ENCODE measurements at places on chromosomes 6 and 20. TPM values are rescaled to one million over a fixed set of nuclear protein-coding genes. Genes with fewer than 3 reads are reported as not detected.

DNA sequence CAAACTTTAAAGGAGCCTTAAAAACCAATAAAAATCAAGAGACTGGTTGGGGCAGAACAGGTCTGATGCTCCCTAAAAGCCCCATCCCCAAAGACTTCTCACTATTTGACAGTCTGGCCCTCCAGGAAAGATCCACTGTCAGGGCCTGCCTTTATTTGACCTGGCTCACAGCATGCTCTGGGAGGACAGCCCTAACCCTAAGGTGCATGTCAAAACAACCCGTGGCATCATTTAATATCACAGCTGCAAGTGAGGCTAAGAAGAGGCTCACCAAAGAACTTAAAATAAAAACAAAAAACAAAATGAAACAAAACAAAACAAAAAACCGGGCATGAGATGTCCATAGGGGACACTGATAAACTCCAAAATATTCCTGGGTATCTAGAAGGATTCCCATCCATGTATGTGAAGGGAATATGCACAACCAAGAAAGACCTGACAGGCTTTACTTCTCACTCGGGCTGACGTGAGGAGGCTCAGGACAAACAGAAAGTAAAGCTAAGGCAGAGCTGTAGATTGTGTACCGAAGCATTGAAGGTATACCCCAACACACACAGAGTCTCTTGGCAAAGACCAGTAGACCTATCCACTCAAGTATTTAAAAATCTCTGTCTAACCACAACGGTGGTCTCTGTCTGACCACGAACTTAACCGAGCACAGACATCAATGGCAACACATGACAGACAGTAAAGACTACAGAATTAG, 57.3 kb downstream of the AHI1 start:
- DNase-seq: no peak

DNA sequence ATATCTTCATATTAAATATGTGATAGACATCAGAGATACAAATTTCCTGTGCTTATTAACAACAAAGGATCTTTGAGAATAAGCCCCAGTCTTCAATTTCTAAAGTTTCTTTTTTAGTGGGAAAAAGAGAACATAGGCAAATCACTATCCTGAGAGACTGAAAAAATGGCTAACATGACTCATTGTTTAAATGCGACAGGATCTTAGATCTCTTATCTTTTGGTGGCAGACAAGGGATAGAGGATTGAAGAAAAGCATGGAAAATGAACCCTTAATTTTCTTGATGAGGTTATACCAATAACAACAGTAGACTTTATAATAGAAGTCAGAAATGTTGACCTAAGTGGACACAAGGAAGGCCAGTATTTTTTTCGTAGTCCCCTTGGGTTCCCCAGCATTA, 178.6 kb upstream of the MAP3K7 start:
- DNase-seq: no peak

DNA sequence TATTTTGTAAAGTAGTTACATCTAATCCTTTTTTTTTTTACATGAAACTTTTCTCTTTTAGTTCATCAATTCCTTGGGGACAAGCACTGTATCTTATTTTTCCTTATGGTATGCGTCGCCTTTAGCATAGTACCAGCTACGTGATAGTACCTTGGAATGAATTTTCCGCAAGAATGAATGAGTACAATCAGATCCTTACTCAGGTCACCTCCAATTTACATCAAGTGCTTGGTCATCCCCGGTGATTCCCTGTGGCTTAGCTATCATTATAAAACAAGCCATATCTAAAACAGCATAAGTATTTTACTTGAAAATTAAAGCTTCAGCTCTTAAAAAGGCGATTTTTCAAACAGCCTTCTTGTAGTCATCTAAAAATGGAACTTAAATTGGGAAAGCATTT, 680.4 kb upstream of the MAP3K7 start:
- no peak for DNase-seq

Gene STX11
- 14.4 TPM for total RNA-seq

Gene GNMT
- 1.4 TPM for total RNA-seq

Gene PRDM13
- 0.10 TPM for total RNA-seq

Gene ARMC12
- total RNA-seq: 0.52 TPM

DNA sequence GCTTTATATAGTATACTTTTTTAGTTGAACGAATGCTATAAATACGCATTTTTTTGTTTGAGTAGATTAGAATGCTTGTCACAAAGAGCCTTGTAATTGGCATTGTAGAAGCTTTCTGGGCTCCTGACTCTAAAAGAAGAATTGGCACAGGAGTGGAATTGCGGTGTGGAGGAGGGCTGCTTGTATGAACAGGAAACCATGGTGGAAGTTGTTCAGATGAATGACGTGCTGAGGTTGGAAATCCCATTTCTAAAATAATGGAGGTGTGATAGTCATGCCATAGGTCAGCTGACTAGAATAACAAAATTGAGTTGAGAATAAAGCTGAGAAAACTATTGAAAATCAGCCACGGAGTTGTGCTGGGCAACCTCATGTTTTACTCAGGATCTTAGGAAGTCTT, 174.9 kb downstream of the QKI start:
- DNase-seq: no peak

DNA sequence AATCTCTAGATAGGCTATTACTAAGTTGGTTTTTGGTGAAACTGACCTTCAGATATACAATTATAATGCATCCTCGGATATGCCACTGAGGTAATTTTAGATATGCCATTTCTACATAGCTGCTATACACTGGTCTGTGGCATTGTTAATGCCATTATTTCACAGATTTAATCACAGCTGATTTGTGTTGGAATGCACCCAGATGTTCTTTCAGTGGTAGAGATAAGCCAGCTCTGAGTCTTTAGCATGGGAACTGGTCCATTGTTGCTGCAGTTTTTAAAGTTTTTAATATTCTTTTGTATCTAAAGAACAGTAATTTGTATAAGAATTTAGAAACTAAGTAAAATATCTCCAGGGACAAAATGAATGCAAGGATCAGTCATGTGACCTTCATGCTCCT, 6.8 kb downstream of the TMX4 start:
- no peak for DNase-seq

DNA sequence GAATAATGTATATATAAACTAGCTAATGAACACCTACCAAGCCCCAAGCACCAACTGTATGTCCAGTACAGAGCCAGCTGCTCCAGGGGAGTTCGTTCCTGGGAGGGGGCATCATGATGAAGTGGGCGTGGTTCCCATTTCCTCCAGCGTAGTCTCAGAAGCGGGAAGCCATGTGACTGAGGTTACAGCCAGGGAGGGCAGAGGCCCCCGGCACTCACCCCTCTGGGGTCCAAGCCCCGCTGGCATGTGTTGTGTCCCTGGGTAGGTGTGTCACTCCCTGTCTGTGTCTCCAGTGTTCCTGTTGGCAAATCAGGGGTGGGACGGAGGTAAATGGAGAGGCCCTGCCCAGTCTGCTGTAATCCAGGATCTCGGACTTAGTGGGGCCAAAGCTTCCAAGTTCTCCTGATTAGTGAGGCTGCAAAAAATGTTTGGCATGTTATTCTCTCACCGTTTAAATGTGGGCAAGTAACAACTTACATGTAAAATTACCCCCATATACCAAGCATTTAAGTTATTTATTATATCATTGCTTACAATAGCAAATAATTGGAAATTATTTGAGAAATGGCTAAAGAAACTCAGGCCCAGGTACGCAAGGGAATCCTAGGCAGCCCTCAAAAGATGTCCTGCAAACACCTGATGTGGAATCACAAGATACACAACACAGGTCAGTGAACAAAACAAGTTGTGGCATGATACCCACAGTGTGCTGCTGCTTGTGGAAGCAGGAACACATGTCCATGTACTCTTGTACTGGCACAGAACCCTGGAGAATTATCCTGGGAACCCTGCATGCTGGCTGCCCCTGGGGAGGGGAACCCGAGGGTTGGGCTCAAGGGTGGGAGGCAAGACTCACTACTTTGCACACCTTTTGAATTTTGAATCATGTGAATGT, 22.2 kb downstream of the FAM110A start:
- no peak for DNase-seq

DNA sequence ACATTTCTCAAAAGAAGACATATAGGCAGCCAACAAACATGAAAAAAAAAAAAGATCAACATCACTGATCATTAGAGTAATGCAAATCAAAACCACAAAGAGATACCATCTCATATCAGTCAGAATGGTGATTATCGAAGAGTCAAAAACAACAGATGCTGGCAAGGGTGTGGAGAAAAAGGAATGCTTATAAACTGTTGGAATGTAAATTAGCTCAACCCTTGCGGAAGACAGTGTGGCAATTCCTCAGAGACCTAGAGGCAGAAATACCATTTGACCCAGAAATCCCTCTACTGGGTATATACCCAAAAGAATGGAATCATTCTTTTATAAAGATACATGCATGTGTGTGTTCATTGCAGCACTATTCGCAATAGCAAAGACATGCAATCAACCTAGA, 303.8 kb upstream of the THEMIS start:
- DNase-seq: no peak

Gene POPDC3
- not detected for total RNA-seq

GRCh38 chr6:27839626-27840475, 72.3 kb downstream of the OR2B2 start:
- peak; percentile 46 for DNase-seq

GRCh38 chr6:36867471-36868224, 7.0 kb downstream of the PPIL1 start:
- no peak for DNase-seq

- no peak for DNase-seq
Observed at GRCh38 chr20:4559906-4560305, 161.8 kb upstream of the PRND start.

GRCh38 chr6:2861060-2861821, 19.6 kb upstream of the SERPINB1 start:
- no peak for DNase-seq

- DNase-seq: no peak
Observed at GRCh38 chr20:53180928-53181362, 208.8 kb downstream of the TSHZ2 start.

DNA sequence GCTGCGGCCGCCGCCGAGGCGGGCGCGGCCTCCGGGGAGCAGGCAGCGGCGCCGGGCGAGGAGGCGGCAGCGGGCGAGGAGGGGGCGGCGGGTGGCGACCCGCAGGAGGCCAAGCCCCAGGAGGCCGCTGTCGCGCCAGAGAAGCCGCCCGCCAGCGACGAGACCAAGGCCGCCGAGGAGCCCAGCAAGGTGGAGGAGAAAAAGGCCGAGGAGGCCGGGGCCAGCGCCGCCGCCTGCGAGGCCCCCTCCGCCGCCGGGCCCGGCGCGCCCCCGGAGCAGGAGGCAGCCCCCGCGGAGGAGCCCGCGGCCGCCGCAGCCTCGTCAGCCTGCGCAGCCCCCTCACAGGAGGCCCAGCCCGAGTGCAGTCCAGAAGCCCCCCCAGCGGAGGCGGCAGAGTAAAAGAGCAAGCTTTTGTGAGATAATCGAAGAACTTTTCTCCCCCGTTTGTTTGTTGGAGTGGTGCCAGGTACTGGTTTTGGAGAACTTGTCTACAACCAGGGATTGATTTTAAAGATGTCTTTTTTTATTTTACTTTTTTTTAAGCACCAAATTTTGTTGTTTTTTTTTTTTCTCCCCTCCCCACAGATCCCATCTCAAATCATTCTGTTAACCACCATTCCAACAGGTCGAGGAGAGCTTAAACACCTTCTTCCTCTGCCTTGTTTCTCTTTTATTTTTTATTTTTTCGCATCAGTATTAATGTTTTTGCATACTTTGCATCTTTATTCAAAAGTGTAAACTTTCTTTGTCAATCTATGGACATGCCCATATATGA, 3.2 kb downstream of the MARCKS start:
- no peak for DNase-seq

DNA sequence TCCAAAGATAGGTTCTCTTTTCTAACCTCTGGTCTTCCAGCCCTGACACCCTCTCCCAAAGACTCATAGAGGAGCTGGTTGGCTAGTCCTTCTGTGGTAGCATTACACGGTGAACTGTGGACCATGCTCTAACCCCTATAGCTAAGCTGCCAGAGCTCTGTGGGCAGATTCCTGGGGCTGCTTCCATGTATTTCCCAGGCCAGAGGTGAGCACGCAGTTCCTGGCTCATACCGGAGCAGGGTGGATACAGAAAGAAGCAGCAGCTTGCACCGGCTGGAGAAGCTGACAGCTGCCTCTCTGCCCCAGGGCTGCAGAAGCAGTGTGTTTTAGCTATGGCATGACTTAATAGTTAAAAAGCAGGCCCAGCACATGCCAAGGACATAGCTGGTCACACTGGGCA, 84.1 kb upstream of the FOXP4 start:
- no peak for DNase-seq

DNA sequence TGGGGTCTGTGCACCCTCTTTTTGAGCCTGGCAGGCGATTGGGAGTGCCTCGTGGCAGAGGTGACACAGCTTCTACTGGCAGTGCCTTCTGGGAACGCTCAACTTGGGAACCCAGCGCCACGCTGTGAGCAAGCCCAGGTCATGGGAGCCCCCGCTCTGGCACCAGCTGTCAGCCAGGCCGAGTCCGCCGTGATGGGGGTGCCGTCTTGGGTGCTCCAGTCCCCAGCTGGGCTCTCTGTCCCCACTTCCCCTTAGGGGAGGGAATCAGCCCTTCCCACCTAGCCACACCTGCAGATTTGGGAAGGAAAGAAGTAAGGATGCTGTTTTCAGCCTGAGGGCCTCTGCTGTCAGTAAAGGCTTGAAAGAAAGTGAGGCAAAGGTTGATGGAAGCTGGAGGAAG, 31.0 kb upstream of the NTSR1 start:
- no peak for DNase-seq

Gene CCN6
- 1.3 TPM for total RNA-seq

DNA sequence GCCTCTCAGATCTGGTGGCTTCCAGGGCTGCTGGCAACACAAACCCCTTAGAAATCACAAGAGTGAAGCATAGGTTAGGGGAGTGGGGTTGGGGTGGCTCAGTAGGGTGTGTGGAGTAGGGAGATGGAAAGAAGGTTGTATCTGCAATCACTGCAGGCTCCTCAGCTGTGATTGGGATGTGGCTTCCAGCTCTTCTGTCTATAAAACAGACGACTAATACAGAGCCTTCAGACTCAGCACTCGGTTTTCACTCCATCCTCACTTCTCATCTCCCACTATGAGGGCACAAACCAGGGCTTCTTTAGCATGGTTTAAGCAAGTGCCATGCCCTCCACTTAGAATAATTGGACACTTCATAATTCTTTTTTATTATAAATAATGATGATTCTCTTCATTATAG, 46.4 kb upstream of the CAP2 start:
- no peak for DNase-seq

DNA sequence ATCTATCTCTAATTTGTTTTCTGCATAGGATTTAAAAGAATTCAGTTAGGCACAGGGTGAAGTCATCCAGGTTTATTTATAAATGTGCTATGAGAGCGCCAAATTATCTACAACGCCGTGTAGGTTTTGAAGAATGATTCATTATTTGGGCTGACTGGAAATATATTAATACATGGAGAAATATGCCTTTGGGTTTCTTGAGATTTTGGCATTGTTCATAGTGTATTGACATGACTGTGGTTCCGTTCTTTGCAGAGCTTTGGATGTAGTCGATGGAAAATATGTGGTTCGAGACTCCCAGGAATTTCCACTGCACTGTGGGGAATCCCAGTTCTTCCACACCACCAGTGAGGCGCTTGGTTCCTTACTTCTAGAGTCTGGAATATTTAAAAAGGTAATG, 90.9 kb downstream of the CRYBG1 start:
- DNase-seq: no peak

- DNase-seq: no peak
Observed at GRCh38 chr6:14165091-14165490, 47.5 kb downstream of the CD83 start.

GRCh38 chr20:17568972-17569521, 828 bp upstream of the DSTN start:
- peak; percentile 89 for DNase-seq
